C1 segment of cervical spinal cord (tissue), 14 donors: ENCODE measurements at places on chromosomes 6 and 20.

- DNase-seq, result no peak
Measured at GRCh38 chr6:142326540-142326939, 24.7 kb downstream of the ADGRG6 start.

DNA sequence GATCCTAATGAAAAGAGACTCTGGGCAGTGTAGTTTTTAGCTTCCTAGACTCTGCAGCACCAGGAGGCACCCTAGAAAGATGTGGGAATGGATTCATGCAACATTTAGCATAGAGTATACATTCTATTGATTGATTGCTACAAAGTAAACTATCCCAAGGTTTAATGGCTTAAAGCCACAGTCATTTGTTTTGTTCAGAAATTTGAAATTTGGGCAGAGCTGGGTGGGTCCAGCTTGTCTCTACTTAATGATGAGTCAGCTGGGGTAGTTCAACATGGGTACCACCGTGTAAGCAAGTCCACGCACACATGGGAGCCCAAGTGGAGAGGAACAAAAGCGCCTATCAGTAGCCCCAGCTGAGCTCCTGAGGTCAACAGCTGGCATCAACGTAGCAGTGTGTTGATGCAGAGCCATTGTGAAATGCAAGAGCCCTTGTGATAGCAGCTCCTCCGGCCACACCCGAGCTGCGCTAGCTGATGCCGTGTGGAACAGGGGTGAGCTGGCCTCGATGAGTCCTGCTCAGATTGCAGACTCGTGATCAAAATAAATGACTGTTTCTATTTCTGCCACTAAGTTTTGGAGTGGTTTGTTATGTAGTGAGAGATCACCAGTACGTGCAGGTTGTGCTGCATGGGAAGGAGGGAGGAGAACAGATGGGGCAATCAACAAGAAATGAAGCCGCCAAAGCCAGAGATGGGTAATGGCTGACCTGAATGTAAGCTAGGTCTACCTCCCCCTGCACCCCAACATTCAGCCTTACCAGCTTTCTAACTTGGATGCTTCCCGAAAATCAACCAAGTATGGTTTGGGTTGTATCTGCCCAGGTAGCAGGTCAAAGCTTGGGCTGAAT is 45.7 kb upstream of the TRAF3IP2 start:
- no peak for DNase-seq

DNA sequence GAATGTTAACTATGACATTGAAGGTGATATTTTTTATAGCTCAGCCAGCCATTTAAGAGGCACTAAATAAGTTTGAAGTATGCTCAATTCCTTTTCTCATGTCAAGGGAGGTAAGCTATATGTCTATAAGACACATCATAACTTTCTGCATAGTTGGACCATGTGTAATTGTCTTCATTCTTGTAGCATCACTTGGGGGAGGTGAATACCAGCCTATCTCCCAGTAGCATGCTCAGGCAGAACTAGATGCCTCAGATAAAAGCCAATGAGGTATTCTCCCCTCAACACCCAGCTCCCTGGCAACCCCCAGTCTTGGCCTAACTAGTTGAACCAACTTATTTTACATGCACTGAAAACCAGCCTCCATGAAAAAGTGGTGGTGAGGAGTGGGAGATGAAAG is 158.3 kb upstream of the JAG1 start:
- no peak for DNase-seq

GRCh38 chr6:118207947-118208346 is 300.9 kb downstream of the SLC35F1 start:
- no peak for DNase-seq

DNA sequence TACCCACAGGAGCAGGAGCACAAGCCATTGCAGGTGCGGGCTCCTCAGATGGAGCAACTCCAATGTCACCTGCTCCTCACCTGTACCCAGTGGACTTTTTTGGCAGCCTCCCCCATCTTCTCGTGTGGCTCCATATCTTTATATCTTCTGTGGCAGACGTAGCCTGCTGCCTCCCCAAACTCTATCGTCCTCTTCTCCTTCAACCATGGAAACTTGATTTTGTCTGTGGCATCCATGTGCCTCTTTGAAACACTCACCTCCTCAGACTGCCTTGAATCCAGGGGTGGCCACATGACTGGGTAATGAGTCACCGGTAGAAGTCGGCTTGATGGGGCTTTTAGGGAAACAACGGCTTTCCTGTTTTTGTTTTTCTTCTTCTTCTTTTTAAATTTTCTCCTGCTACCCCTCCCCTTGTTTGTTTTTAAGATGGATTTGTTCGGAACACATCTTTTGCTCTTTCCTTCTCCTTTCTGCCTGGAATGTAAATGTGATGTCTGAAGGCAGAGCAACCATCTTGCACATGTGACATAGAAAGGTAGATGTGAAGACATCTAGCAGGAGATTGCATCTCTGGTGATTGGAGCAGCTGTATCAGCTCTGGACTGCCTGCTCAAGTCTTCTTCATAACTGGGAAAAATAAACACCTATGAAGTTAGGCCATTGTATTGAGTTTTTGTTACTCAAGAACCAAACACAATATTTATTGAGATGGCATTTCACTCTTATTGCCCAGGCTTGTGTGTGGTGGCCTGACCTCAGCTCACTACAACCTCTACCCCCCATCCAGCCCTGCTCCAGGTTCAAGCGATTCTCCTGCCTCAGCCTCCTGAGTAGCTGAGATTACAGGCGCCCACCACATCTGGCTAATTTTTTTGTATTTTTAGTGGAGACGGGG is 69.9 kb upstream of the DDR1 start:
- DNase-seq, result no peak

- DNase-seq, result peak; percentile 69
Measured at GRCh38 chr6:2634139-2634964, 116.4 kb downstream of the MYLK4 start.

DNA sequence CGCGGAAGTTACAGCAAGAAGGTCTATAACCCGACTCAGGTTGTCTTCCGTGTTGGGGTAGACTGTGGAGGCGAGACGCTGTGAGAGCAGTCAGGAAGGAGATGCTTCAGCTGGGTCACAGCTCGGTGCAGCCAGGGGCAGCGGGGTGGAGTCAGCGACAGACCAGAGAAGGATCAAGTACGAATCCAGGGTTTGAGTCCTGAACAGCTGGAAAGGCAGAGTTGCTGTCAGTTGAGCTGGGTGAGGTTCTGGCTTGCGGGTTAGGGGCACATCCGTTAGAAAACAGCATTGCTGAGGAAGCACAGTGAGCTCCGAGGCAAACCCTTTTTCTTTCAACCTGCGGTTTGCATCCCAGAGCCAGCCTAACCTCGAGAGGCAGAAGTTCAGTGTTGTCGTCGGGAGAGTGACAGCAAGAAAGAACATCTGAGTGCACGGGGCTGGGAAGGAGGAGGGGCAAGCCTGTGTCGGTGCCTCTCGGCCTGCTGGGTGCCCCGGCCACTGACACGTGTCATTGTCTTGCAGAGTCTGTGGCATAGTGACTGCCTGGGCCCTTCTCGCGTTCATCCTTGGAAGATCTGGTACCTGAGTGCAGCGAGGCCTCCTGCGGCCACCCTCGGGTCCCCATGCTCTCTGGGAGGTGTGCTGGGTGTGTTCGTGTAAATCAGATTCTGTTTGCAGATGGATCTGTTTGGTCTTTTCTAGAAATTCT is 20.0 kb downstream of the PNLDC1 start:
- no peak for DNase-seq

GRCh38 chr20:38241201-38241600 is 19.3 kb downstream of the KIAA1755 start:
- DNase-seq, result no peak

DNA sequence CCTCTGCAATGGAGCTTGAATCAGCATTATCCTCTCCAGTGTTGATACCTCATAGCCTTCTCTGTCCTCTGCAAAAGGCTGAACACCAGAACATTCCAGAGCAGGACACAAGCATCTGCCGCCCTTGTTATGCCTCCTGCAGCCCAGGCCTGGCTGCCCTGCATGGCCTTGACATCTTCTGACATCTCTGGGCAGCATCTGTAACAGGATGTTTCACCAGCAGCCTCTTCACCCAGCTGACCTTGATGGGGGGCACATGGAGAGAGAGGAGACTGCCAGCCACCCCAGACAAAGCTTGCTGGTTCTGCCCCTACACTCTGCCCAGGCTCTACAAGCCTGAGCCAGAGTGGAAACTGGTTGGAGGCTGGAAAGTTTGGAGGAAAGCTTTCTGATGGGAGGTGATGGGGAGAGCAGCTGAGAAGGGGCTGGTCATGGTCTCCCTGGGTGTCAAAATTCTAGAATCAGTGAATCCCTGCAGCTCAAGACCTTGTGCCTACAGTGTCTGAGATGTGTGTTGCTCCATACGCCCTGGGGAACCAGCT is 145.1 kb downstream of the MRPL14 start:
- no peak for DNase-seq

GRCh38 chr6:45012687-45013086 is 315.4 kb upstream of the RUNX2 start:
- no peak for DNase-seq

GRCh38 chr6:96683819-96684528 is 121.0 kb downstream of the FHL5 start:
- no peak for DNase-seq

DNA sequence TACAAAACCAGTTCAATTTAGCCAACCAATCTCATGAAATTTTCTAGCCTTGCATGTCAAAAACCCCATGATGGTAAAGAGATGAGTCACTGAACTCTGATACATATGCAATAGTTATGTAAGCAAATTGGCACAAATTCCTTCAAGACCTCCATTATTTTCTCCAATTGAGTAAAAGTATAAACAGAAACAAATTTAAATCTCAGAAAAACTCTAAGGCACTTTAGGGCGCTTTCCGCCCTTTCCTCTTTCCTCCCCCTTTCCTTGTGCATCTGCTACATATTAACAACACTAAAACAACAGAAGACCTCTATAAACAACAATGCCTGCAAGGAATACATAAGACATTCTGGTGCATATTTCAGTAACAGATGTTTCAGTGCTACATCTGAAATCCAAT is 48.5 kb downstream of the KIF13A start:
- DNase-seq, result no peak

GRCh38 chr6:86251106-86251505 is 608.4 kb upstream of the SYNCRIP start:
- DNase-seq, result no peak

GRCh38 chr20:58277107-58277506 is 32.4 kb upstream of the RAB22A start:
- no peak for DNase-seq

- no peak for DNase-seq
Measured at GRCh38 chr6:160679402-160679769, 15.3 kb upstream of the LPA start.

DNA sequence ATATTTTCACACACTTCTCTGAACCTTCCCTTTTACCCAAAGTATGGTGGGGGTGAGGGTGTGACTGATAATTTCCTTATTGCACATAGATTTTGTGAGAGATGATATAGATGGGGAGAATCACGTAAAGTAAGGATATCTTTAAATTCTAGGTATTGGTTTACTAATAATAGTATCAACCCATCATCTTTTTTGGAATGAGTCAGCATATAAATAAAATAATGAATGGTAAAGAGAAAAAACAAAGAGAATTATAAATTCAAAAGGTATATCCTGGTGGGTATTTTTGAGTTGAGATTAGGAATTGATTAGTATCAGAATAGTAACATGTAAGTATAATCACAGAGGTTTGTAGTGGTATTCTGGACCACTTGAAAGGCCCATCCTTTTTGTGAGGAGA is 56.1 kb downstream of the MACROD2 start:
- no peak for DNase-seq

GRCh38 chr6:37190159-37190535 is 20.2 kb downstream of the PIM1 start:
- no peak for DNase-seq

- DNase-seq, result no peak
Measured at GRCh38 chr6:53284901-53285300, 63.8 kb downstream of the ELOVL5 start.

- DNase-seq, result no peak
Measured at GRCh38 chr20:36279776-36280175, 26.4 kb upstream of the DLGAP4 start.

GRCh38 chr20:63342561-63343459 is 18.3 kb downstream of the CHRNA4 start:
- DNase-seq, result no peak

GRCh38 chr20:11826334-11826733 is 91.4 kb upstream of the BTBD3 start:
- no peak for DNase-seq

GRCh38 chr6:75204217-75204958 is 1.5 kb downstream of the COL12A1 start:
- peak; percentile 12 for DNase-seq

GRCh38 chr20:63969838-63970713 is at the start of gene ZNF512B:
Gene ZNF512B, minus strand, starts transcription at chr20:63969930. Its CDS starts 1,980 bp downstream, at chr20:63967950.
- peak; percentile 21 for DNase-seq

- DNase-seq, result no peak
Measured at GRCh38 chr6:140043357-140043756, 668.9 kb upstream of the CITED2 start.

DNA sequence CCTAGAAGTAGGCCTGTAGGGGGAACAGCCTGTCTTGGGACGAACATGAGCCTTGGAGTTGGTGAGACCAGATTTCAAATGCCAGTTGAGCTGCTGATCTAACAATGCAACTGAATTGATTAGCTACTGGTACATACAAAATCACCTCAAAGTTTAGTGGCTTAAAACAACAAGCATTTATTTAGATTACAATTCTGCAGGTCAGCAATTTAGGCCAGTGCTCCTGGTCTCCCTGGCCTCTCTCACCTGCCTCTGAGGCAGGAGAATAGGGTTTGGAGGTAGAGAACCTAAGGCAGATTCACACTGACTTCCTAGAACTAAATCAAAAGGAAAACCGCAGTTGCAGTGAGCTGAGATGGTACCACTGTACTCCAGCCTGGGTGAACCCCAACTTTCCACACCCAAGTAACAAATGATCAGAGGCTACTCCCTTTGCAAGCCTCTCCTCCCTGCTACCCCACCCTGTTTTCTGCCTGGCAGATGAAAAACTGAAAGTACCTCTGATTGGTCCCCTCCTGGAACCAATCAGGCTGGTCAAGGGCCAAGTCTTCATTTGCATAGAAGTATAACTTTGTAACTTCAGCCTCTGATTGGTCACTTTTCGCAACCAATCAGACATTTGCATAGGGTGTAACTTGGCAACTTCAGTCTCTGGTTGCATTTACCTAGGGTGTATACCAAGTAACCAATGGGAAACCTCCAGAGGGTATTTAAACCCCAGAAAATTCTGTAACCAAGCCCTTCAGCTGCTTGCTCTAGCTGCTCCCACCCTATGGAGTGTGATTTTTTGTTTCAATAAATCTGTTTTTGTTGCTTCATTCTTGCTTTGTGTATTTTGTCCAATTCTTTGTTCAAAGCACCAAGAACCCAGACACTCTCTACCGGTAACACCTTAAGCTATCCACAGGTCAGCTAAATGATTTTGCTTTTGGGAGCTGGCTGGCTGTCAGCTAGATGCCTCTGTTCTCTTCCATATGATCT is 8.1 kb upstream of the UBR2 start:
- no peak for DNase-seq

DNA sequence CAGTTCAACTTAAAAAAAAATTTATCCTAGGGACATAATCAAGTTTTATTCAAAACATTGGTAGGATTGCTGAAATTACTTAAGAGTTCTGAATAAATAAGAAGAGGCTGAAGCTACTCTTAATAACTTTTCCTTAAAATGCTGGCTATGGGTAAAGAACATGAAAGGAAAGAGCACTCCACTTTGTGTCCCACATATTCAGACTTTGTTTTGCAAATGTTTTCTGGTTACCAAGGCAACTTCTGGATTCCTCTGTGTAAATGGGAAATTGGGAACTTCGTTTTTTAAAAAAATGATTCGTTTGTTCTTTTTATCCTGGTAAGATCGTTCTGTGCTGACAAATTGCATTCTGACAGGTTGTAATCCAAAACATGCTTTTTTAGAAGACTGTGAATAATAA is 115.0 kb downstream of the KIF6 start:
- DNase-seq, result no peak
